Retina (tissue), 1 donor: ENCODE measurements at places on chromosomes 7 and 10.

GRCh38 chr7:1040790-1041189, 3.6 kb upstream of the GPR146 start:
- peak; percentile 77 for DNase-seq

DNA sequence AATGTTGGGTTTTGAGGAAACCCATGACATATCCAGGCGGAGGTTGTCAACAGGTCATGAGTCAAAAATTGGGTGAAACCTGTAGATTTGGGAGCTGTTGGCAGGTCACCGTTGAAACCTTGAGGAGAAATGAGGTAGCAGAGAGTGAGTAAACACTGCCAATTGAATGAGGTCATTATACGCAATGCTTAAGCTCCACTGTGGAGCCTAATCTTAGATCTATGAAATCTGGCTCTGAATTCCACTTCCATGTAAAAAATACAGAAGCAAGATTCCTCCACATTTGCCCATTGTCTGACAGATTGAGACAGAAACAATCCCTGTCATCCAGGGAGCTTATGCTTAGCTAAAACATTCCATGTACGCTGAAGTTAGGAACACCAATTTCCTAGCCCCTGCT, 76.0 kb upstream of the IL6 start:
- DNase-seq: no peak

GRCh38 chr10:88851706-88852105, at the start of gene ANKRD22:
TSS of gene ANKRD22 (minus strand) at chr10:88851844. CDS start at chr10:88851607, 237 bp downstream.
- DNase-seq: no peak

DNA sequence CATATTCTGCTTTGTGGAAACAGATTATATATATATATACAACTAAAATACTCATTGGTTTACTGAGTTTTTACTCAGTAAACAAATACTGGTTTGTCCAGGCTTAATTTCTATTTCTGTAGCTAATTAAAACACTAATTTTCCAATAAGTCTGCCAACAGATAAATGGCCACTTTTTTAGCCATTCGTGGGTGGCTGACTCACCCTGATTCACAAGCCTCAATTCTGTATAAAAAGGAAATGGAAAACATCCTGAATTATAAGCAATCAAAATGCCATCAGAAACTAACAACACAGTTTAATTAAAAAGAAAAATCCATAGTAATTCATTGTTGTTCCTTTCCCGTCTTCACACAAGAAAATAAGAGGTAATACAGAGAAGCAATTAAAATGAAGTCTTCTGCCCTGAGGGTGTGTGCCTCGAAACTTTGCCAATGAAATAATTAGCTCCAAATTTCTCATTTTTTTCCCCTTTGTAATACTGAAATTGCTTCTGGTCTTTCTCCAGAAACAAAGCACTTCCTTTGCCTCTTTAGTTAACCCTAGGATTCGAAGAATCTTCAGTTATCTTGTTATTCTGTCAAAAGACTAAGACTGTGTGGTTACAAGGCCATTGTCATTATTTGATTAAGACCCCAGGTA, 118.7 kb upstream of the PTN start:
- no peak for DNase-seq

DNA sequence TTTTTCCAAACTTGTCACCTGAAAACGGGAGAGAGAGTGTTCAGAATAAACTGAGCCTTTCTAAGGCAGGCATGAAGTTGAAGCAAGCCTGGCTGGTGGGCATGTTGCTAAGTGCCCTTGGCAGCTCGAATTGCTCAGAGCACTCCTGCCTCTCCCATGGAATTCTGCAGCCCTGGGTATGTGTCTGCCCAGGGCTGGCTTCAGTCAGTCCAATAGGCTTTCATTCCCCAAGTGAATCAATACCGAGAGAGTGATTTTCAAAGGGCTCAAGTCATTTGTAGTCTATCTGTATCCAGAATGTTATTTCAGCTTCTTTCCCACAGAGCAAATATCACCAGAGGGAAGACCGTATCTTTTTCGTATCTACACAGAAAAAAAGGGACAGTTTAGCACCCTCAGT, 415.5 kb upstream of the COBL start:
- peak; percentile 12 for DNase-seq

- no peak for DNase-seq
These were observed 152.4 kb downstream of the RNF133 start for GRCh38 chr7:122546496-122546895.

GRCh38 chr7:147700702-147701101, 889.9 kb upstream of the C7orf33 start:
- peak; percentile 45 for DNase-seq

GRCh38 chr10:124152139-124153022, 59.0 kb upstream of the CHST15 start:
- DNase-seq: no peak

DNA sequence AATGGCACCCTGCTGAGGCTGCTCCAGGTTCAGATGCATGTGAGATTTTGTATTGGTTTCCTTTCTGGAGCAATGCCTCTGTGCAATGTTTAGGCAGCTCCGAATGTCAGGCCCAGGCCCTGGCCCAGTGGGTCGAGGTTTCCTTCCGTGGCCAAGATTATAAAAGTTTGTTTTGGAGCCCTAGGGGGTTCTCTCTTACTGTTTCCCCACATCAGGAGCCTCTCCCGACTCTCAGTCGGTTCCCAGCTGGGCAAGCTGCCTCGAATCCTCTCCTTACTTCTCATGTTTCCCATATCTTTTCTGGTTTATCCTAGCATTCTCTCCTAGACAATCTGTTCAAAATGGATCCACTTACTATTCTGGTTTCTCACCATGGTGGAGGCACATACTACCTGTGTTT, 11.0 kb downstream of the TMEM140 start:
- DNase-seq: no peak

- no peak for DNase-seq
These were observed 235.2 kb upstream of the SP4 start for GRCh38 chr7:21192657-21193056.

DNA sequence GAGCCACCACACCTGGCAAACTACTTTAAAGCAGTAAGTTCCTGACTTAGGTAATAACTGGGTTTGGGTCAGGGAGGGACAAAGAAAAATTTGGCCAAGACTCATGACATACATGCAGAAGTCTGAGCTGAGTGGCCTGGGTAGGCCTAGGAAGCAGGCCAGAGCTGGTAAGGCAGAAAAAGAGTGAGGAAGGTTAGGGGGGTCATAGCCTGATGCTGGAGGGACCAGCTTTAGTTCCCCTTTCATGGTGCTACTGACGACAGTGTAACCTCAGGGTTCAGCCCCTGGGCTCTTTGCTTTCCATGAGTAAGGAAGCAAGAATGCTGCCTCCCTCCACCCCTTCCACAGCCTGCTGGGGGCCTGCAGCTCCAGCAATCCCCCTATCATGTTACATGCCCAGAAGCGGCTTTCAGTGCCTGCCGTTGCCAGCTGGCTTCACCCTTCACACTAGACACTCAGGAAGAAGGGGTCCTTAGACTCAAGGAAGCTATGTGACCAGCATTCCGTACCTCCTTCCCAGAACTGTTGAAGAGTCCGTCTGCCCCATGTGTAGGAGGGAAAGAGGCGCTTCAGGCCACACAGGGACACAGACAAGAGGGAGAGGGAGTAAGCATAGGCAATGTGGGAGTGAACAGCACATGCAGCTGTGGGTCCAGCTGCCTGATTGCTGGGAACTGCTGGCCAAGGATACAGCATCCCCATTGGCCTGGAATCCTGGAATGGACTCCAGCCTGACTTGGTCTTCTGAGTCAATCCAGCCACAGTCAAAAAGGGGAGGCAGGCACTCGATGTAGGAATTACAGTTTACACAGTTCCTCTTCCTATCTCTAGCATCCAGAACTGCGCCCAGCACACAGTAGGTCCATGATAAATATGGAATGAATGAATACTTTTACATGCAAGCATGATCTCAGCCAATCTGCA, 4.1 kb upstream of the PLAU start:
- DNase-seq: no peak

GRCh38 chr7:69738396-69738951, 140.2 kb downstream of the AUTS2 start:
- DNase-seq: peak; percentile 75

DNA sequence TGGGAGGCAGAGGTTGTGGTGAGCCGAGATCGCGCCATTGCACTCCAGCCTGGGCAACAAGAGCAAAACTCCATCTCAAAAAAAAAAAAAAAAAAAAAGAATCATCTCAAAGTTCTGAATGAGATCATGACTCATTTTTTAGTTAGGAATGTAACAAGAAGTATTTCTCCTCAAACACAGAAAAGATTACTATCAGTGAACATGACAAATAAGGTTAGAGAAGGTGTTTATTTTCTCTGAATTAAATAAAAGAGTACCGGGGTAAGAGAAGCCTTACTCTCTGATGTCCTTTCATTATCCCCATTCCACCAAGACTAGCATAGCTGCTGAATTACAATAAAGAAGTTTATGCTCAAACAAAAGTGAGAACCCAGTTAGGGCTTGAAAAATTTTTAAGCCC, 50.1 kb downstream of the IPMK start:
- no peak for DNase-seq
